ENCODE measurements at places on chromosomes 12 and 14.

- DNase-seq = no peak
Measured at GRCh38 chr14:89504091-89504490, 87.1 kb upstream of the FOXN3 start.

DNA sequence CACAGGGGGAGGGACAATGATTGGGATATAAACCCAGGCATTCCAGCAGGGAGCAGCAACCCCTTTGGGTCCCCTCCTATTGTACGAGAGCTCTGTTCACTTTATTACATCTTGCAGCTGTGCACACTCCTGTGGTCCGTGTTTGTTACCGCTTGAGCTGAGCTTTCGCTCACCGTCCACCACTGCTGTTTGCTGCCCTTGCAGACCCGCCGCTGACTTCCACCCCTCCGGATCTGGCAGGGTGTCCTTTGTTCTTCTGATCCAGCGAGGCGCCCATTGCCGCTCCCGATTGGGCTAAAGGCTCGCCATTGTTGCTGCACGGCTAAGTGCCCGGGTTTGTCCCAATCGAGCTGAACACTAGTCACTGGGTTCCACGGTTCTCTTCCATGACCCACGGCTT, 64.1 kb downstream of the E2F7 start:
- no peak for DNase-seq

DNA sequence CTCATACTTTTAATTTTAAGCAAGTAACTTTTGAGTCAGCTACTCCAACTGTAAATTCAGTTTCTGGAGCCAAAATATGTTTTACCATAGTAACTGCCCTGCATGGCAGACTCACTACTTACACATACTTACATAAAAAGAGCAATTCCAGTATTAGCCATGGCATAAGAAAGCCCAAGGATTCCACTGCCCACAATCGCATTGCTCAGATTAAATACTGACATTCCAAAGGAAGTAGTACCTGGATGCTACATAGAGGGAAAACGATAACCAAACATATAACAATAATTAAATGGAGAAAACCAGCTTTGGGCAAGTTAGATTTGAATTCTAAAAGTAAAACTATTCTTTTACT, 2.2 kb downstream of the SLC38A2 start:
- DNase-seq = no peak

GRCh38 chr12:105355752-105356151, 25.3 kb downstream of the C12orf75 start:
- DNase-seq = no peak

GRCh38 chr12:31245822-31246469, 80.0 kb downstream of the SINHCAF start:
- DNase-seq = no peak

DNA sequence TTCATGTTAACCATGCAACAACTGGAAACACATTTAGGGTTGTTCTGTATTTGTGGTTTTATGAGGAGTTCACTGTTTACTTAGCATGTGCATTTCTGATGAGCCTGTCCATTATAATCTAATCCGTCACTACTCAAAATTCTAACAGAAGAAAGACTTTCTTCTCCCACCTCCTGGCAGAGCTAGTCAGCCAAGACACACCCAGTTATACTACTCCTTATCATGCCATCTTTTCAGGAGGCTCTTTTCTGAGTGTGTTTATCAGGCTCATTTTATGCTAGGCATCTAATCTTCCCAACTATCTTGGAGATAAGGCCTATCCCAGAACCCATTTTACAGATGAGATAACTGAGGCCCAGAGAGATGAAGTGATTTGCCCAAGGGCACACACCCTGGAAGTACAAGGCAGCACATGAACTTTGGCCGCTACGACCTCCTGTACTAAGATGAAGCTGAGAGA, 10.4 kb upstream of the MED13L start:
- no peak for DNase-seq

- DNase-seq = no peak
Measured at GRCh38 chr12:87305481-87305880, 723.7 kb downstream of the C12orf50 start.

- DNase-seq = no peak
Measured at GRCh38 chr12:65653946-65654629, 170.2 kb upstream of the HMGA2 start.

- DNase-seq = no peak
Measured at GRCh38 chr14:90757452-90757851, 58.8 kb downstream of the TTC7B start.

GRCh38 chr14:55071870-55072640, 20.6 kb downstream of the MAPK1IP1L start:
- no peak for DNase-seq

- no peak for DNase-seq
Measured at GRCh38 chr12:49702676-49703215, 4.5 kb downstream of the FMNL3 start.

DNA sequence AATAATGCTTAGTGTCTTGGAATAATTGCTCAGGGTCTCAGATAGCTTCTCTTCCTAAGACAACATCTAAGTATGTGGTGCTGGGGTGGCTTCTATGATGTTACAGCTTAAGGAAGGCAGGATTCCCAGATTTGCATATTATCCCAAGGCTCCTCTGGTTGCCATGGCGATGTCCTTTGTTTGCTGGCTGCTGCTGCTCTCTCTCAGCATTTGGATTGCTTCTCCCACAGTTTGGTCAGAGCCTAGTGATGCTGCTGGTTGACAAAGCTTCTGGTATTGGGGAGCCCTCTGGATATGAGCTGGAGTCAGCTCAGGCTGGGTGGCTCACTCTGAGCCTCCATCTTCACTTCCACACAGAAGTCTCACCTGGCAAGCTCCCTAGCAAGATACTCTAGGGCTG, 56.4 kb upstream of the FBXO33 start:
- no peak for DNase-seq

GRCh38 chr14:59221568-59221967, 33.1 kb downstream of the DAAM1 start:
- DNase-seq = no peak

- DNase-seq = no peak
Measured at GRCh38 chr12:65461017-65461416, 182.5 kb downstream of the MSRB3 start.

- DNase-seq = no peak
Measured at GRCh38 chr12:26123482-26123980, 1.3 kb downstream of the BHLHE41 start.

GRCh38 chr12:49800421-49801140, 27.6 kb downstream of the NCKAP5L start:
- DNase-seq = no peak

GRCh38 chr12:51863933-51864832, 15.7 kb upstream of the FIGNL2 start:
- DNase-seq = no peak

GRCh38 chr12:56537546-56537945, 15.9 kb downstream of the RBMS2 start:
- no peak for DNase-seq

GRCh38 chr14:91918186-91918883, 29.2 kb downstream of the FBLN5 start:
- DNase-seq = no peak

DNA sequence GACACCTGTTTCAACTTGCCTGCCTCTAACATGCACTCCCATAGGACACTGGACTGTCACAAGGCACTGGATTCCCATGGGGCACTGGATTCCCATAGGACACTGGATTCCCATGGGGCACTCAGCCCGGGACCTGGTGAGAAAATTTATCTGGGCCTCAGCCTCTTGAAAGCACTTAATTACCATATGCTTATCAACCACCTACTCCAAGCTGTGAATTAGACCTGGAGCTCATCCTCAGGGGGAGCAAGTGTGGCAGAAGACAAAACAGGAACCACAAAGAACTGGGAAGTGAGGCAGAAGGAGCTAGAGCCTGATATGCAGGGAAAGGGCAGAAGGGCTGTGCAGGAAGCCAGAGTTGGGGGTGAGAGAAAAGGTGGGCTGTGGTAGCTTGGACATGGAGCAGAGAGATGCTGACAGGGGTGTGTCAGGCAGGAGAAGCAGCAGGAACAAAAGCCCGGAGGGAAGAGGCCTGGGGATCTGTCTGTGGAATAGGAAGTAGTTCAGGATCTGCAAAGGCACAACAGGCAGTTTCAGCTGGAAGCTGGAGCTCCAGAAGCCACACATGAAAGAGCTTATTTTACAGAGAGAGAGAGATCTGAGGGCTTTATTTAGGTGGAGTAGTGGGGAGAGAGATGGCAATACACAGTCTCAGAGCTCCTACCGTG, 3.1 kb downstream of the KRT82 start:
- no peak for DNase-seq

DNA sequence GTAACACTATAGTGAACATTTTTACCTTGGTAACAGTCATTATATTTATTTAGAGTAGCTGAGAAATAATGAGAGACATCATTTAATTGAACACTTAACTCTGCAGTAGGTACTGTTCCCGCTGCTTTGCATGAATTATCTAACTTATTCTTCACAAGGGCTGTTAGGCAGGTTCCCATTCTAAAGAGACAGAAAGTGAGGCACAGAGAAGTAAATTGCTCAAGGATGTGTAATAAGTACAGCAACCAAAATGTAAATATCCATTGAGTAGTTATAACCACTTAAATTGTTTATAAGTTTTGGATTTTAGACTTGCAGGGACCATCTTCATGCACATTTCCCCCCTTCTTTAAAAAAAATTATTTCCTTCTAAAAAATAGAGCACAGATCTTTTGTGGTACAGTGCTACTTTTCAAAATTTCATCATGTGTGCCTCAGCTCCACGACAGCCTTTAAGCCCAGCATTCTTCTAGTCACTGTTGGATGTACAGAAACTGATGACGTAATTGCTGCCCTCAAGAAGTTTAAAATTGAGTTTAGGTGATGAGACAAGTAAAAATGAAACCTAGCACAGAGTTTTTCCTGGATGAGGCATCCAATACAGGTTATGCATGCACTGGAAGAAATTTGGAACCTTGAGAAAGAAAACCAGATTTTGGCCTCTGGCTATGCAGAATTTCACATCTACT, 6.0 kb upstream of the MANSC4 start:
- no peak for DNase-seq

- peak; percentile 34 for DNase-seq
Measured at GRCh38 chr12:97308576-97309198, 153.9 kb upstream of the RMST start.

- DNase-seq = peak; percentile 25
Measured at GRCh38 chr14:74459289-74459946, 33.4 kb upstream of the SYNDIG1L start.

DNA sequence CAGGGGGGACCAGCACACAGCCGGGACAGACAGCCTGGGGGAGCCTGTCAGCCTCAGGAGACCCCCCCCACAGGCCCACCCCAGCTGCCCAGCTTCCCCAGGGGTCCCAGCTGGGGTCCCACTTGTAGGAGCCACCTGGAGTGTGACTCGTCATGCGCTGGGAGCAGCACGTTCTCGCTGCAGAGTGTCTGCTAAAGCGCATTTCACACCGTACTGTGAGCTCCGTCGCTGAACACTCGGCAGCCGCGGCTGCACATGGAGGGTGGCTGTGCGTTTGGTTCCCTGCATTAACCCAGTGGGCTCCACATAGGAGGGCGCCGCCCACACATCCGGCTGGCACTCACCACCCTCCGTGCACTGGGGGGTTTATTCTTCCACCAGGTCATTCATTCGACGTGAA, 56.7 kb downstream of the FBRSL1 start:
- DNase-seq = no peak

- no peak for DNase-seq
Measured at GRCh38 chr14:65065719-65066118, 36.6 kb downstream of the MAX start.

DNA sequence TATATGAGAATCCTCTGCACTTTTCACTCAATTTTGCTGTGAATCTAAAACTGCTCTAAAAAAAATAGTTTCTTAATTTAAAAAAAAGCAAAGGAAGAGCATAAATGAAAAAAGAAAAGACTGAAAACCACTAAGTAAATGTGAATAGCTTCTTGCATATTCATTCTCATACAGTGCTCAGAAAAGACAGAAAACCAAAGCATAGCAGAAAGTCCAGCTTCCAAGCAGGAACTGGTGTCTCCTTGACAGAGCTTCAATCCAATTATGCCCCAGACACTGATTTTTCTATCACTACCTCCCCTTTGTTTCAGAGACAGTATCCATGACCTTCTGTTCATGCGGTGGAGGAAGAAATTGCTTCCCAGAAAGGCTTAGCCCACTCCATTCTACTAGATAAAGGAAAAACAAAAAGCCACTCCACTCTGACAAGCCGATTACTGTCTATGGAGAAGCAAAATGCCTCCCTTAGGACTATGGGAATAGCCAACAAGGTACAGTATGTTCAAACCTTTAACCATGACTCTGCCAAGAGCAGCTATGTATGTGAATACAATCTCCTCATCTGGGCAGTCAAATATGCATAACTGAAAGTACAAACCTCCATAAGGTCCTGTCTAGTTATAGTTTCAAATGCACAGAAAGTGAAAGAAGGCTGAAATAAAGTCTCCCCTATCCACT, 40.6 kb downstream of the ATF7 start:
- no peak for DNase-seq

DNA sequence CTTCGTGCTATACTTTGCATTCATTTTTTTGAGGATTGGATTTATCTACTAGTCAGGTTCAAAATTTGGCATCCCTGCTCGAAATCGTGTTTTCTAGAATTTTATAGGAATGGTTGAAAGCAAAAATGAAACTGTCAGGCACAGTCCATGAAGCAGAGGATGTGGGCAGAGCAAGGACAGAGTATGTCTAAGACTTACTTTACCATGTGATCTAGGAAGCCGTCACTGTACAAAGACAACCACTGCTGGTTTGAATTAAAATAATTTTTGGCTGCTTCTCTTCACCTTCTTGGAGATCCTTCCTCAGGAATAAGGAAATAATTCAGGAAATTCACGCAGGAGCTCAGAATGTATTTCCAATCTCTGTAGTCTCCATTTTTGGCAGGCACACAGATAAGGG, 31.6 kb upstream of the SGPP1 start:
- no peak for DNase-seq

DNA sequence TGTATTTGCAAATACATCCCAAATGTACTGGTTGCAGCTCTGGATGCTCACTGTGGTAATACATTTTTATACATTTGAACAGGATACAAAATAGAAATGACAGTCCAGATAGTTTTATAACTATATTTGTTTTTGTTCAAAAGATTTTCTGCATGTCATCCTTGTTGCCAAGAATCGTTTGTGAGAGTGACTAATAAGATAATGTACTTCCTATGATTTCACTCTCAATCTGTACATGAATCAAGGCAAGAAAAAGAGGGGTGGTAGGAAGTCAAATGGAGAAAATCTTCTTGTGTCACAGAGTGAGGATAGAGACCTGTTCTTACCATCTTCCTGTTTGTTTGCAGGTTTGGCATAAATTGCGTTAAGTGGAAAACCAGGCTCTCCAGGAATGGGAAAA, 13.9 kb downstream of the ARPC3 start:
- no peak for DNase-seq

- no peak for DNase-seq
Measured at GRCh38 chr12:4191642-4192041, 81.9 kb upstream of the CCND2 start.

- no peak for DNase-seq
Measured at GRCh38 chr12:97542666-97543280, 80.2 kb downstream of the RMST start.

- DNase-seq = no peak
Measured at GRCh38 chr12:10652192-10652591, 21.7 kb downstream of the STYK1 start.
